ENCODE measurements at places on chromosomes 5 and 9.

DNA sequence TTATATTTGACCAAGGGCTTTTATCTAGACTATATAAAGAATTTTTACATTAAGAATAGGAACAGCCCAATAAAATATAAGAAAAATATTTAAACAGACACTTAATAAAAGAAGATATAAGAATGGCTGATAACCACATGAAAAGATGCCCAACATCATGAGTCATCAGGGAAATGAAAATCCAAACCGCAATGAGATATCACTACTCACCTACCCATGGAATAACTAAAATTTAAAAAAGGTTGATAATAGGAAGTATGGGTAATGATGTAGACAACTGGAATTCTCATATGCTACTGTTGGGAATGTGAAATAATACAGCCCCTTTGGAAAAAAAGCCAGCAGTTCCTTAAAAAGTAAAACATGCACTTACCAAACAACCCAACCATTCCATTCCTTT, 206.9 kb upstream of the PCSK5 start:
- no peak for DNase-seq

- DNase-seq = no peak
Measured at GRCh38 chr9:124437086-124437485, 13.2 kb upstream of the ADGRD2 start.

DNA sequence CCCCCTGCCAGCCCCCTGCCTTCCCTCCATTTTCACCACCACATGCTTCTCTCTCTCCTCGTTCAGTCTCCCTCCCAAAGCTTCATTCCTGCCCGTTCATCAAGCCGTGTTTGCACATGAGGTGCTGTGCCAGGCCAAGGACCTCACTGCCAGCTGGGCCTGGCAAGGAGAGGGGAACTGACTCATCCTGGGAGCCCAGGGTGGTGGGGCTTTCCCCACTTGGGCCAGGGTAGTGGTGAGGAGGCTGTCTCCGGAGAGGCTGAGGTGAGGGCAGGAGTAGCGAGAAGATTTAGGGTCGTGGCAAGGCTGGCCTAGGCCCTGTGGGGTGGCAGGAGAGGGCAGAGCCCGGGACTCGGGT, 30.4 kb upstream of the NOTCH1 start:
- DNase-seq = no peak

DNA sequence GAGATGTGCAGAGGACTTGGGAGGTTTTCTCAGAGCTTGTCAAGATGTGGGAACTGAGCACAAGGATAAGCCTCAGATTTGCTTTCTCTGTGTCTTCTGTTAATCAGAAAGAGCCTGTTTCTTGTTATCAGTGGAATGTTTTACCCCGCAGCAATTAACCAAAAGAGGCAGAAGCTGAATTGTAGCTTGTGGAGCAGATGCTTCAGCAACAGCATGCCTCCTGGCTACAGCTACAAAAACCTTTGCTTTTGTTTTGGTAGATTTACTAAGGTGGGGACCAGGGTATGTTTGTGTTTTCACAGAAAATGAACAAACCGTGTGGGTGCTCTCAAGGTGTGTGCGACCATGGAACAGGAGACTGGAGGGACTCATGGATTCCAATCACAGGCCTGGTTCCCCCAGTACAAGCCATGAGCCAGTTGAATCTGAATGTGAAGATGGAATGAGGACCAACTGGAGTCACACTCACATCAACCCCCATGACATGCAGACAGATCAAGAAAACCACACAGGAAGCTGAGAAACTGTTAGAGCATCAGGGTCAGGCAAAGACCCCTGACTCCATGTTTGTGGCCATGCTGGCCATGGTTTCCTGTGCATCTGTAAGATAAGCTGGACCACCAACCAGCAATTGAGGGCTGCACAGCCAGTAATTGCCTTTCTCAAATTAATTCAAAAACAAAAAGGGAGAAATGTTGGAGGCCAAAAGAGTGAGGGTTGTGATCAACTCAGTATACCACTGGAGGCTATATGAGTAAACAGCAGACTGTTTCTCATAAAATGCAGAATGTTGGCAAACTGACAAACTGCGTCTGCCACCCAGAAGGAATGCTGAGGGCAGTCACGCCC, 6.9 kb downstream of the UGT3A2 start:
- no peak for DNase-seq

GRCh38 chr5:135026645-135027265, 7.3 kb downstream of the PITX1 start:
- no peak for DNase-seq

DNA sequence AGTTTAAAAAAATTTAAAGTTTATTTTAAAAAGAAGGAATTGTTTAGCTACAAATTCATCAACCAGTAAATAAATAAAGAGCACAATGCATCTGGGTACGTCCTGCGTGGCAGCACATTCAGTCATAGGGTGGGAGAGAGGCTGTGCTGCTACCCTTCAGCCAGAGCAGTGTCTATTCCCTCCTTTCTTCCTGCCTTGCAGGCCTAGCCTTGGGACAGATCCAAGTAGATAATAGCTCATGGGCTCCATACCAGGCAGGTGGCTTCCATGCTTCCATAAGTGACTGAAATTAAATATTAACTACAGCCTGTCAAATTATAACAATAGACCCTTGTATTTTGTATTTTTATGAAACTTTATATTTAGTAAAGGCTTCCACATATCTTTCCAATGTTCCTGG, 408.3 kb upstream of the RGMB start:
- DNase-seq = no peak
